GM23338 (cell line): ENCODE measurements at places on chromosomes 11 and 22.
A peak's percentile ranks its signal among the peaks of the same experiment; 100 is the strongest.

DNA sequence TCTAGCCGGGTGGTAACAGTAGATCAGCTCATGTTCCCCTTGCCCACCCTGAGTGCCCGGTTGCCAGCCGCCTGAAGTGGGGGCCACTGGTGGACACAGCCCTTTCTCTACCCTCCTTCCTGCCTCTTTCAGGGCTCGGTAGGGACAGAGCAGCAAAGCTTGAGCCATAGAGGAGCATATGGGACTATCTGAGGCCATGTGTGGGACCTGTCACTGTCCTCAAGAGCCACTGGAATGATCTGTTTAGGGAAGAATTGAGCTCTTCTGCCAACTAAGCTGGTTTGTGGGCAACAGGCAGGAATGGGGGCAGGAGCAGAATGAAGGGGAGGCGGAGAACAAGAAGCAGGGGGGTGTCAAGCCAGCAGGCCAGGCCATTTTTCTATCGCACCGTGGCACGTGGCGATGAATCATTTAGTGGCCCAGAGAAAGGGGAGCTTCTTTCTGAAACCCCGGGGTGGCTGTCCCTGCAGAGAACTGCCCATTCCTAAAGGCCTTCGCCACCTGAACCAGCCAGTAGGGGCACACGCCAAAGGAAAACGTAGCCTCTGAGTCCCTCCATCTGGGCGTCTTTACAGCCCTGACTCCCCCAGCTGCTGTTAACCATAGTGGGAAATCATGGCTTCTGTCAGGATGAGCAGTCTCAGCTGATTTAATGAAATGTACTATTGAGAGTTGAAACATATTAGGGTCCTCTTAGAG, 8.8 kb downstream of the ASPHD2 start:
- peak; percentile 53 for DNase-seq

- DNase-seq: no peak
Observed at GRCh38 chr11:83583757-83584366, 297.7 kb upstream of the CCDC90B start.

DNA sequence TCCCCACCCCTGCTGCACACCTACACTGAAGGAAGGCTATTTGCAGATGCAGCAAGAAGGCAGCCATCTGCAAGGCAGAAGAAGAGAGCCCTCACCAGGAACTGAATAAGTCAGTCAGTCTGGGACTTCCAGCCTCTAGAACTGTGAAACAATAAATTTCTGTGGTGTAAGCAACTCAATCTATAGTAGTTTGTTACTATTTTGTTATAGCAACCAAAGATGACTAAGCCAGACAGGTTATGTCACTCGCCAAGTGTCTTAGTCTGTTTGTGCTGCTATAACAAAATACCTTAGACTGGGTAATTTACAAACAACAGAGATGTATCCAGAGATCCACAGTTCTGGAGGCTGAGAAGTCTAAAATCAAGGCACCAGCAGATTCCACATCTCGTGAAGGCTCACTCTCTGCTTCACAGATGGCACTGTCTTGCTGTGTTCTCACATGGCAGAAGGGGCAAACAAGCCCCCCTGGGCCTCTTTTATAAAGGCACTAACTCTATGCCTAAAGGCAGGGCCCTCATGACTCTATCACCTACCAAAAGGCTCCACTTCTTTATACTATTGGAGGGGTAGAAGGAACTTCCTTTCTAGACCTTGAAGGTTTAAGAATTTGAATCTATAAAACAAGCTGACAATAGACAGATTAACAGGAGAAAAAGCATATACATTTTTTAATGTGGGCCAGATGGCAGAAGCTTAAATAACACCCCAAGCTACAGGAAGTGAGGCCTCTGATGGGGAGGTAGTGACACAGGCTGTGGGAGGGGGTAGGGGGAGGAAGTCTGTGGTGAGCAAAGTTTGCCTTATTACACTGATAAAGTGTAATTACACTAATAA, 12.3 kb downstream of the APOL6 start:
- DNase-seq: no peak

DNA sequence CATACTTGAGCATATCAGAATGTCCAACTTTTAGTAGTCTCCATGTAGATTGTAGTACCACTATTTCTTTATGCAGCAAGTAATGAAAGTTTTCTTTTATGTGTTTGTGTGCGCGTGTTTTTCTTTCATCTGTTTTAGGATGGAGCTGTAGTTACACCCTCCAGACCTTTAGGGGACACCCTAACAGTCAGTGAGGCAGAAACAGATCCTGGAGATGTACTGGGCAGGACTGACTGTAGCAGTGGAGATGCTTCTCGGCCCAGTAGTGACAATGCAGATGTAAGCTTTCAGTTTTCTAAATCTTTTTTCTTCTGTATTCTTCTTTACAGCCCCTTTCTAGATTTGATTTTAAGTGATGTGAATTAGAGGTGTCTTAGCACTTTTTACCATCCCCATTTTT, 79.9 kb upstream of the GRIK4 start:
- DNase-seq: peak; percentile 67

GRCh38 chr11:69466039-69466438, 15.4 kb upstream of the LINC01488 start:
- no peak for DNase-seq

GRCh38 chr11:34548278-34548677, 34.7 kb upstream of the ELF5 start:
- DNase-seq: no peak

GRCh38 chr11:116473790-116474346, 298.9 kb downstream of the BUD13 start:
- peak; percentile 36 for DNase-seq

- peak; percentile 38 for DNase-seq
Observed at GRCh38 chr11:30481330-30481729, 104.8 kb downstream of the MPPED2 start.

- DNase-seq: no peak
Observed at GRCh38 chr11:83147895-83148294, 9.0 kb upstream of the PCF11 start.

DNA sequence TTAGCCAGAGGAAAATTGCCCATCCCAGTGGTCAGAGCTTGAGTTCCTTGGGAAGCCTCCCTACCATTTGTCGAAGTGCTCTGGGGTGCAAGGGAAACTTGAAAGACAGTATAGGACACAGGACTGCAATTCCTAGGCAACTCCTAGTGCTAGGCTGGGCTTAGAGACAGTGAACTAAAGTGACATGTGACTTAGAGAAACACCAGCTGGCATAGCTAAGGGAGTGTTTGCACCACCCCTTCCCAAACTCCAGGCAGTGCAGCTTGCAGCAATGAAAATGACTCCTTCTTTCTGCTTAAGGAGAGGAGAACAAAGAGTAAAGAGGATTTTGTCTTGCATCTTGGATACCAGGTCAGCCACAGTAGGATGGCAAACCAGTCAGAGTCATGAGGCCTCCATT, 388.0 kb downstream of the DYNC2H1 start:
- no peak for DNase-seq

- no peak for DNase-seq
Observed at GRCh38 chr11:27212248-27212780, 150.7 kb downstream of the CCDC34 start.

GRCh38 chr22:17827466-17827865, 53.2 kb upstream of the BID start:
- DNase-seq: no peak

- DNase-seq: no peak
Observed at GRCh38 chr11:47342854-47343253, 9.6 kb downstream of the MYBPC3 start.

DNA sequence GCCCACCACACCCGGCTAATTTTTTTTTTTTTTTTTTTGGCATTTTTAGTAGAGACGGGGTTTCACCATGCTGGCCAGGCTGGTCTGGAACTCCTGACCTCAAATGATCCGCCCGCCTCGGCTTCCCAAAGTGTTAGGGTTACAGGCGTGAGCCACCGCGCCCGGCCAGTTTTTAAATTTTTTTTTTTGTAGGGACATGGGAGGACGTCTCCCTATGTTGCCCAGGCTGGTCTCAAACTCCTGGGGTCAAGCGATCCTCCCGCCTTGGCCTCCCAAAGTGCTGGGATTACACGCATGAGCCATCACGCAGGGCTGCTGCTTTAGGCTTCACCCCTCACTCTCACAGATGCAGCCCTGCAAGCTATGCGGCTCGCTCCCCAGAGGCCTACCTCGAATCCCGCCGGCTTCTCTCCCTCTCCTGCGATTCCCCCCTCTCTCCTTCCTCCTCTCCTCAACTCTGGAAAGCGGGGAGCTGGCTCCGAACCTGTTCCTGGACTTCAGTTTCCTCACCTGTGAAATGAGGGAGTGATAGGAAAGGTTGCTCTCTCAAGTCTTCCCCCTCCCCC, 926 bp downstream of the CCDC157 start:
- peak; percentile 49 for DNase-seq

DNA sequence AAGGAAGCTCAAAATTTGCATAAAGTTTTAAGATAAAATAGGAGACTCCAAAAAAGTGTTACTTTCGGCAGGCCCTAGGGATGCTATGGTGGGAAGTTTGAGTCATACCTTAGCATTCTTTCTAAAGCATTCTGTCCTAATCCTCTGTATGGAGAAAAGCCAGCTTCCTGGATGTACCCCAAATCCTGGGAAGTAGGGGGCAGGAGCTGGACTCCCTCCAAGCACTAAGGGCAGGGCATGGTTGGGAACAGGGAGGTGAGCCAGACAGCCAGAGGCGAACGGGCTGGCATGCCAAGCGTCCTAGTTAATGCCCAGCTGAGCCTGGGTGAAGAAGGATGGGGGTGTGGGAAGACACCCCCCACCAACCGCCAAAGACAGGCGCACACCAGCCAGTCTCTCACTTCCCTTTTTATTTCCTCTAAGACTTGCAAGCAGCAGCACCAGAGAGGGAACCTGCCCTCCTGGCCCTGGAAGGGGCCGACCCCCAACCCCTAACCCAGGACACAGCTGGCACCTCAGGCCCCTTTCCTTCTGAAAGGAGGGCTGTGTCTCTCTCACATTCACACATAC, 23.9 kb downstream of the RTN4RL2 start:
- DNase-seq: no peak

GRCh38 chr11:107916671-107917241, 11.5 kb upstream of the RAB39A start:
- DNase-seq: peak; percentile 73

DNA sequence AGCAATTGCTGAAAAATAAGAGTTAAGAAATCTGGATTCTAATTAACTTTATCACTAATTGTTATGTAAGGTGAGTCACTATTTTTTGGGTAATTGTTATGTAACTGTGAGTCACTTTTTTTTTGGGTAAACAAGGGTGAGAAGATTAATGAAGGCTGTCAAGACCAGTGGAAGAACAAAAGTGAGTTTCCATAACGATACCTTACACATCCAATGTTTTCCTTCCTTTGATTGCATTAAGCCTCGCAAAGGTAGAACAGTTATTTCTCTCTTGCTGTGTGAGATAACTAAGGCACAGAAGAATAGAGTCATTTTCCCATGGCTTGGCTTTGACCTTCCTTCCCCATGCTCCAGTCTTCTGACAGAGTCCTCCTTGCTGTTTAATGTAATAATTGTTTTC, 374.7 kb downstream of the DDX10 start:
- DNase-seq: no peak

DNA sequence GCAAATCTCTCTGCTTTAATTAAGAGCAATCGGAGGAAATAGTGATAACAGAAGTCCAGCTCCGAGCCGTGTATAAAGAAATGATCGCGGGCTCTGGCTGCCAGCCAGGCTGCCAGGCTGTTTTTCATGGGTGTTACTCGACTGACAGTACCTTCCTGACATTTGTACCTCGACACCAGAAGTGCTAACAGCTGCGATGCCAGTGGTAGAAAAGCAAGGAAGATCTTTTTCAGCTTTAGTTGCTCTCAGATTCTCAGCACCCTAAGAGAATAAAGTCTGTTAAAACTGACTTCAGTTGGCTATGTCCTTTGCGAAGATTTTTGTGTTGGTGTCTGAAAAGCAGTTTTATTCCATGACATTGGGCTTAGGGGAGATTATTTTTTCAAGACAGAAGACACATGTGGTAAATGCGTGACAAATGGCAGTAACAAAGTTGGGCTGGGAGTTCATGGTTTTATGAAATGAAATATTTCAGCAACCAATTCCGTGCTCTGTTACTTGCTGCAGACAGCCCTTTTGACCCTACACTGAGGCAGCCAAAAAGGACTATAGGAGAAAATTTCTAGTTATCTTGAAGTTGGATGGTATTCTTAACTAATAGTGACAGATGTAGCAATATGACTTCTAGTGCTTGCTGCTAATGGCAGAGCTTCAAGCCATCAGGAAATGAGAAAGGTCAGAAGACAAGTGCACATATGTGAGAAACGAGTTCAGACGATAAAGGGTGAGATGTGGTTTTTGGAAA, 296.2 kb downstream of the CNTN5 start:
- DNase-seq: no peak

DNA sequence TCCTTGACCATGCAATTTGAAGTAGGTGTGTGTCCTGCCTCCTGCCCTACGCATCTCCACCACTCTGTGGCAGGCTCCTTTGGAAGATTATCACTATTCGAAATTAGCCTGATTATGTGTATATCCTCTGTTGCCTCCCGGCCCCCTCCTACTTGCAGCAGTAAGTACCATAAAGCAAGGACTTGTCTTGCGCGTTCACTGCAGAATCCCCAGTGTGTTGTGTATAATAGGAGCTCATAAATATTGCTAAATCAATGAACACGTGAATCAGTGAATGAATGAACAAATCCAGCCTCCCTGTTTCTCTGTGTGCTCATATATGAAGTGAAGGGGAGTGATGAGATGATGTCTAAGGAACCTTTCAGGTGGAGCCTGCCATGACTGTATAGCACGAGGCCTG, 210.7 kb downstream of the DBX1 start:
- no peak for DNase-seq

GRCh38 chr22:39041908-39042307, 1.2 kb downstream of the APOBEC3F start:
- no peak for DNase-seq

DNA sequence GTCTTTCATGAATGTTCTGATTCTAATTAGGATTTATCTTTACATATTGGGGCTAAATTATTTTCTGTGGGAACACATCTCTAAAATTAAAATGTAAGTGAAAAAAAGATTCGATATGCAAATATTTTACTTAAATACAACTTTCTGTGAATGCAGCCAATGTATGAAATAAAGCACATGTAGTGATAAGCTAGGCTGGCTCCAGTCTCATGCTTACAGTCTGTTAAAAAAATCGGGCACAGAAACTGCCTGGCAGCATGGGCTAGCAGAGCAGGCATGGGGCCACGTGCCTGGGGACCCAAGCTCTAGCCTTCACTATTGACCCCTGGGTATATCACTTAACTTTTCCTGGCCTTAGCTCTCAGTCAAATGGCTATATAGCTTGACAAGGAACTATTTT, 46.5 kb downstream of the NELL1 start:
- DNase-seq: no peak
